ENCODE measurements at places on chromosomes 6 and 20. TPM values are rescaled to one million over a fixed set of nuclear protein-coding genes. Genes with fewer than 3 reads are reported as not detected.

- no peak for DNase-seq
These were observed 141.7 kb downstream of the MTFR2 start for GRCh38 chr6:136108361-136108945.

DNA sequence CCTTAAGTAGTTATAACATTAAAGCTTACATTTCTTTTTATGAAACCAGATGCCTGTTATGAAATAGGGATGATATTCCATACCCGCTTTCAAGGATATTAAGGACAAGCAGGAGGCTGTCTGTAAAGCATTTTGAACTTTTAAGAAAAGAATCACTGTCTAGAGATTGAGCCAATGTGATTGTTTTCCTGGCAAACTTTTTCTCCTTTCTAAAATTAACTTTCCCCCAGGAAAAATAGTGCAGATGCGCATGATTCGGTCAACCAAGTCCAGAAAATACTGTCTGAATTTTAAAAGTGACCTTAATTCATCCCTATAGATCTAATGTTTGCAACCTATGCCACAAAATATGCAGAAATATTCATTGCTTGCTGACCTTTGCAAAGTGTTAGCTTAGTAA is 15.1 kb upstream of the DEK start:
- DNase-seq, result no peak

DNA sequence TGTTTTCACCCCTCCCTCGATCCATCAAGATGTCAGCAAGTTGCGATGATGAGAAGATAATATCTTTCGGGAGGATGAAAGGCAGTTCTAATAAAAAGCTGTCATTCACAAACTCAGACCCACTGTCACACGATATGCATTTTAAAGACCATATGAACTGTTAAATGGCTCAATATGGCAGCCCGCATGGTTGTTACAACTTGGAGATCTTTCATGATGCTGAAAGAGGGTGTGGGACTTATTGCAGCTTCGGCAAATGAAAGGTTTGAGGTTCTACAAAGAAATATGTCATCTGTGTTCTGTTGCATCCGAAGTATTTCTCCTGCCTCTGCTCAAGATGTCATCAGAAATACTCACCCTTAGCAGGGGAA is 128.5 kb downstream of the CDH4 start:
- no peak for DNase-seq

DNA sequence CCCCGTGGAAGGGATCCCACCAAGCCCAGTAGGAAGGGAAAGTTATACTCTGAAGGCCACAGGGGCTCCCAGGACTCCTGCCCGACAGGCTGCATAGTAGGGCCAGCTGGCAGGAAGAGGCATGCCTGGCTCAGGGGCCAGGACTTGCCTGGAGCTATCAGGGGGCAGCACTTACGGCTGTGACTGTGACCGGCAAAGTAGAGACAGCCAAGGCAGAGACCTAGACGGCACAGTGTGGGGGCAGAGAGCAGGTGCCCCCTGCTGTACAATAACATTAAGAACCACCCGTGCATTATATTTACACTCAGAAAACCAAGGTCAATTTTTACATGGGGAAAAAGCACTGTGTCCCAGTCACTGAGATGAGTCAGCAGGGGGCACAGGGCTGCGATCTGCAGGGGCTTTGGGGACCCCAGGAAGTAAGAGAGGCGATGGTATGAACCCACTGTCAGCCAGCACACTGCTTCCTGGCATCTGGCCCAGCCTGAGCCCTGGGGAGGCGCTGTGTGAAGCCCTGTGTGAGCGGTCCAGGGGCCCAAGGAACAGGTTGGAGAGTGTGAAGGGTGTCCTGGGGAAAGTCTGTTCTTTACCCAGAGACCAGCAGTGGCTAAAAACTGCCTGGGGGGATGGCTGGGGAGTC is 9.9 kb downstream of the CCDC167 start:
- DNase-seq, result no peak

DNA sequence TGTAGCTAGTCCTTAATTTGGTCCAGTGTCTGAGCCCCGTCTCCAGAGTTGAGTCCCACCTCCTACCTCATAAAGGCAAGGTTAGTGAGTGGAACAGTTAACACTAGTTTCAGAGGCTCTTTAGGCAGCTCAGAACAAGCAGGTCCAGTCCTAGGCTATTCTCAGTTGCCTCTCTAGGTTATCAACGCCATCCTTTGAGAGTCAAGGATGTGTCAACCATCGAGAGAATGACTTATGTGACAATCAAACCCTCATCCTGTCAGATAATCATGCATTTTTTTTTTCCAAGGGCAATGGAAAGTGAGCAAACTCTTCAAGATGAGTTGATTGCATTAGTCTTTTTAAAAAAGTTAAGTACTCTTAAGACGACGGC is 64.0 kb upstream of the TXNDC5 start:
- no peak for DNase-seq

DNA sequence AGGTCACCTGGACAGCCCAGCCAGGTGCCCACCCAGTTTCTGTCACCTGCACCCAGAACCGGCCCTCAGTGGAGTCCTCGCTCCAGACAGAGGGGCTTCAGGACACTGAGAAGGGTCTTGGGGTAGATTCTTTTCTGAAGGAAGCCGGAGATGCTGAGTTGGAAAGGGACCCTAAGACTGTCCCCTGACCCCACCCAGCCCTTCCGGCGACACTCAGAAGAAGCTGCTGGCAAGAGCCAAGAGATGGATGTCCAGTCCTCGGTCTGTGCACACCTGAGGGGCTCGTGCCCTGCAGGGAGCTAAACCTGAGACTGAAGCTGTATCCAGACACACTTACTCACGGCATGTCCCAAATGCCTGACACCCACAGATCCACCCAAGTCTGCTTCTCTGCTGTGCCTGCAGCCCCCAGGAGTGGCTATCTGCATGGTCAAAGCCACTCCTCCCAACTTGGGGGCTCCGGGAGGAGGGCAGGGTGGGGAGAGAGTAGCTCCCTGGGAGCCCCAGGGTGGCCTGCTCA is 20.2 kb downstream of the NTSR1 start:
- no peak for DNase-seq

GRCh38 chr6:34527751-34528670 is 28.1 kb downstream of the SPDEF start:
- DNase-seq, result no peak

- DNase-seq, result no peak
These were observed 192.7 kb upstream of the SLC35B3 start for GRCh38 chr6:8628063-8628462.

DNA sequence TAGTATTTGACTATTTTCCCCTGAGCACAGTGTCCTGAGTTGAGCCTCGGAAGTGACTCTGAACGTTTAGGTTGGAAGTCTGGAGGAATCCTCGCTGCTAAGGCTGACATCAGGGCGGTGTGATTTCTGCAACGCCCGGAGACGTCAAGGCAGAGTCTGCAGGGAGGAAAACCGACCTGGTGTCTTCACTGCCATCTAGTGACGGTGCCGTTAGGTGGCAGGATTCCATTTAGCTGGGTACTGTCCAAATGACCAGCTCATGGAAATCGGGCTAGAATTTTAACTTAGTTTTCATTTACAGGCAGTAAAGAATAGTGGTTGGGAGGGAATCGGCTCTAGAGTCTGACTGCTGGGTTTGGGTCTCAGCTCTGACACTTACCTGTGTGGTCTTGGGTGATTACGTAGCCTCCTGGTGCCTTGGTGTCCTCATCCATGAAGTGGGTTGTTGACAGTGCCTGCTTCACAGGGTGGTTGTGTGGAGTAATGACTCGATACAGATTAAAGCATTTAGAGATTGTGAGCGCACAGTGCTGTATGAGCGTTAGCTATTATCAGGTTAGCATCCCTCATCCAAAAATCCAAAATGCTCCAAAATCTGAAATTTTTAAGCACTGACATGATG is 35.0 kb downstream of the FOXF2 start:
- no peak for DNase-seq

DNA sequence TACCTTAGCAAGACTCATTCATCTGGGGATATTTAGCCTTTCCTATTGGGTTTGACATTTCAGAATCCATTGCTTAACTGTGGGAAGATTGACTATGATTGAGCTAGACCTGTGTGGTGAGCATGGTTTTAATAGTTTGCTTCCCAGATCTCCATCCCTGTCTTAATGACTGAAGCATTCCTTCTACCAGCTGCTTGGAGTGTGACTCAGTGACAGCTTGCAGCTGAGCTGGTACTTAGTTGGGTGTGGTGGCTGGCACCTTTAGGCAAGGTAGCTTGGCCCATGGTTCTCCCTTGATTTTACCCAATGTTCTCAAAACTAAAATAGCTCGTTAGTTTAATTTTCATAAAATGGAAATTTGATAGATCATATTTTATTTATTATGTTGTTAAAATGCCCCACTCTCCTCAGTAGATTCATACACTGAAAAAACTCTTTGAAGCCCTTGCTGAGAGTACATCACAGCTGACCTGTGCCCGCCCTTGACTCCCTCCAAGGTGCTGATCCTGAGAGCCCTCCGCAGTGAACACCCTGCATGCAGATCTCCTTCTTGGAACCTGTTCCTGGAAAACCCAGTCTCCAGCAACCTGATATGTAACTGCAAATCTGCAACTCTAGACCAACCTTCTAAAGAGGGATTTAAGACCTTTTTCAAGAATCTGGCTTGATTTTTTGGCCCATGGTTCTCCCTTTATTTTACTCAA is 19.1 kb downstream of the DOK5 start:
- no peak for DNase-seq

DNA sequence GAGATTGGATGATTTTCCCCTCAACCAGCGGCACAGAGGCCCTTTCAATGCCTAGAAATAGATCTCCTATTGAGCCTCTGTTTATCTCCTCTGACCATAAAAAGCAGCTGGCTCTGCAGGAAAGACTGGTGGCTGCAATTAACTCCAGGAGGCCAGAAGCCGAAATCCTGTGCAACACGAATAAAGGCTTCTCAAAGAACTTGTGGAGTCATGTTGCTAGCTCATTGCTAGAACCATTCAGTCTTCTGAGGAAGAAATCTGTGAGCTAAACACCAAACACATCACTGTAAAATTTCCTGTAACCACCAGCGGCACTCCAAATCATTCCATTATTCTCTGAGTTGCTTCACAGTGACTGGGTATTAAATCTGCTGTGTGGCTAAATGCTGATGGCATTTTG is 49.1 kb upstream of the TPD52L1 start:
- no peak for DNase-seq

- no peak for DNase-seq
These were observed 11.5 kb upstream of the IL20RA start for GRCh38 chr6:137056121-137056880.

DNA sequence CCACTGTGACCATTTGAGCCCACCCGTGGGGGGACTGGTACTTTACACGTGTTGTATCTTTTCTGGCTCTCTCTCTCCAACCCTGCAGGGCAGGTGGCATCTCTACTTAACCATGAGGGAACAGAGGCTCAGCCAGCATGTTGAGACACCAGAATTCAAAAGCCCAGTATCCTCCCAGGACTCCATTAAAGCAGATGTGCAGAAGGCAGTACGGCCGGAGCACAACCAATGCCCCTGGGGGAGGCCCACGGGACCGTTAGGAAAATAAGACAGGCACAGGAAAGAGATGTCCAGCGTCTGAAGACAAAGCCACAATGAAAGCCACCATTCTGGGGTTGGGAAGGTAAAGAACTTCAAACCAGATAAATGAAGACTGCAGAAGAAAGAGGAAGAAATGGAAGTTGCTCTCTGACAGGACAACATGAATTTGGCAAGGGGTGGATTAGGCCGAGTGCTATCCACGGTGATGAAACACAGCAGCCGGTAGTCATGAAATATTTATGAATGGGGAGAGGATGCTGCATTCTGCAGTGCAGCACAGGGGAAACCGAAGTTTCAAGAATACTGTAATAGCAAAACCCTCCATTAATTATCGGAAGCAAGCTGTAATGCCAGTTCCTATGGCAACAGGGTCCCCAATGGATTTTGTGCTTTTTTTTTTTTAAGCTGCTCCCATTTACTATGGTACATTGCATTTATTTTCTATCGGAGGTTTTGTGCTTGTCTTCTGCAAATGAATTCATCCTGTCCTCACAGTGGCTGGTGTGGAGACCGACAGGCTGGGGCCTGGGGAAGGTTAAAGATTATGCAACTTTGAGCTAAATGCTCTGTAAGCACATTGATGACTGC is 179.4 kb downstream of the NRN1 start:
- DNase-seq, result no peak

DNA sequence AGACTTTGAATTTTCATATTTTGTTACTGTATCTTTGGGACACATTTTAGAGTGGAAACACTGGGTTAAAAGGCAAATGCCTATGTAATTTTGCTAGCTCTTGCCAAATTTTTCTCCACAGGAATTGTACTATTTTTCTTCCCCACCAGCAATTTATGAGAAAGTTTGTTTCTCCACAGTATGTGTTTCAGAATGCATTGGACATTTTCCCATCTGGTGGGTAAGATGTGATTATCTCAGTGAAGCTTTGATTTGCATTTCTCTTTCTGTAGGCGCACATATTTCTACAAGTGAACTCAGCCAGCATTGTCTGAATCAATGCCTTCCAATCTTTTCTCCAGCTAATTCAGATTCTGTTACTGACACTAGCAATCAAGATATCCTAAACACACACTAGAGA is 157.8 kb downstream of the RCAN2 start:
- DNase-seq, result no peak

DNA sequence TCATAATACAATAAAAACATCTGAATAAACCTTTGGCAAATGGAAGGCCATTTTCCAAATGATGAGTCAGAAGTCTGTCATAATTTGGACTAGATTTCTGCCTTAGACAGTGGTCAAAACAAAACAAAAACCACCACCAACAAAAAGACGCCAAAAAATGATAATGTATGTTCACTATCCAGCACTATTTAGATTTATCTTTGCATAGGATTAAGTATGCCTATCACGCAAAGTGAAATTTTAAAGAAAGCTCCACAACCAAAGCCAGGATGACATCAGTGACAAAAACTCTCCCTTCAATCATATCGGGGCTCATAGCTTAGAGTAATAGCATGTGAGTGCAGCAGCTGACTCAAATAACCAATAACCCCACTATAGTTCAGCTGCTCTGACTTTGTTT is 201.9 kb downstream of the MOXD1 start:
- DNase-seq, result no peak

GRCh38 chr6:45436544-45437438 is 59.1 kb upstream of the SUPT3H start:
- no peak for DNase-seq

- no peak for DNase-seq
These were observed 332.9 kb downstream of the COL12A1 start for GRCh38 chr6:74872754-74873476.

- no peak for DNase-seq
These were observed 72.8 kb downstream of the SMOC2 start for GRCh38 chr6:168513766-168514165.

DNA sequence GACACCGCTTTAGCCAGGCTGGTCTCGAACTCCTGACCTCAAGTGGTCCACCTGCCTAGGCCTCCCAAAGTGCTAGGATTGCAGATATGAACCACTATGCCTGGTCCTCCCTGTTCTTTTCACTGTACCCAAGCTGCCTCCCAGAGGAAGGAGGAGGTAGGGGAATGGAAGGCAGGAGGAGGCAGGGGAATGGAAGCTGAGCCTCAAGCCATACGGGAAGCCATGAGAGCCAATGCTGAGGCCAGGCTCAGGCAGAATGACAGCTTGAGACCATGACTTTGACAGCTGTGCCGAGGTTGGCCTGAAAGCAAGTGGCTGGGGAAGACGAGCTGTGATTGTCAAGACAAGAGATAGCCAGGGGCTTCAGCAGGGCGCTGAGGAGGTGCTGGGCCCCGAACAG is 13.6 kb upstream of the ZNF335 start:
- no peak for DNase-seq

- DNase-seq, result no peak
These were observed 763 bp downstream of the TMEM14A start for GRCh38 chr6:52671676-52672075.

The ZNF165 gene
- 9.7 TPM for total RNA-seq

The TXLNB gene
- not detected for total RNA-seq

The KCNK16 gene
- total RNA-seq, result 35.2 TPM

The SNAP25 gene
- total RNA-seq, result 8.2 TPM

The BMP7 gene
- 35.4 TPM for total RNA-seq

The CALHM5 gene
- total RNA-seq, result 0.09 TPM

The PLA2G7 gene
- 0.93 TPM for total RNA-seq
